ENCODE measurements at places on chromosomes 2 and 18. TPM values are rescaled to one million over a fixed set of nuclear protein-coding genes. Genes with fewer than 3 reads are reported as not detected.

SATB2 gene
- 3.8 TPM for polyA plus RNA-seq

ALLC gene
- polyA plus RNA-seq, result not detected

CGREF1 gene
- polyA plus RNA-seq, result 1.9 TPM

SOX11 gene
- 1.2 TPM for polyA plus RNA-seq

CTAGE1 gene
- polyA plus RNA-seq, result not detected

DNA sequence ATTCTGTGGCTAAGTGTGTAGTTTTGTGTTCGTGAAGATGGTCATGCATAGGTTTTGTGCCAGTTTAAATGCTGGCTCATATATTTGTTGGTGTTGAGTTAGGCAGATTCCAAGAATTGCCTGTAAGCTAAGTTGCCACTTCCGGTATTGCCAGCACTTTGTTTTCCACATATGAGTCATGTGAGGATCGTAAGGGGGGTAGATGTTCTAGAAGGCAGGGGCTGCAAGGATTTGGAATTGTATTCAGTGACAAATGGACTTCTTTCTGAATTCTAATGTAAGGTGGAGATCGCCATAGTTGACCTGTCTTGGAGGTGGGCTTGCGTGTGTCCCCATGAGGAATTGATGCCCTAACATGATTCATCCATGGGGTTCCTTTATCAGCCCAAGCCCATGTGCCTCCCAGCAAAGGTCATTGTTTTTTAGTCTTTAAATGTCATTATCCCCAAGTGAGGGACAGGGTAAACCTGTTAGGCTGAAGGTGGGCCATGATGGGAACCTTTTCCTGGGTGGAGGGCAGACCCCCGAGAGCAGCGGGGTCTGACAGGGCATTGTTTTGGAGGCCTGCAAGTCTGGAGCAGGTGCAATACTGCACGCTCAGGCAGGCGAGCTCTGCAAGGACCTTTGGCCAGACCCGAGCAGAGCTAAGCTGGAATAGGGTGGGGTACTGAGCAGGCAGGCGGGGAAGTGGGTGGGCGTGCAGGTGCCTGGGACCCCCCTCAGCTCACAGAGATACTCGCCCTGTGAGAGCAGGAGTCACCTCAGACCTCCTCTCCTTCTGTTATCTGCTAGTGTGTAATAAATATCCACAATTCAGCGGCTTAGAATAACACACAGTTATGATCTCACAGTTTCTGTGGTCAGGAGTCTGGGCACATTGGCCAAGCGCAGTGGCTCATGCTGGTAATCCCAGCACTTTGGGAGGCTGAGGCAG lies 77.4 kb downstream of the LRRFIP1 start:
- DNase-seq, result peak; percentile 60

DNA sequence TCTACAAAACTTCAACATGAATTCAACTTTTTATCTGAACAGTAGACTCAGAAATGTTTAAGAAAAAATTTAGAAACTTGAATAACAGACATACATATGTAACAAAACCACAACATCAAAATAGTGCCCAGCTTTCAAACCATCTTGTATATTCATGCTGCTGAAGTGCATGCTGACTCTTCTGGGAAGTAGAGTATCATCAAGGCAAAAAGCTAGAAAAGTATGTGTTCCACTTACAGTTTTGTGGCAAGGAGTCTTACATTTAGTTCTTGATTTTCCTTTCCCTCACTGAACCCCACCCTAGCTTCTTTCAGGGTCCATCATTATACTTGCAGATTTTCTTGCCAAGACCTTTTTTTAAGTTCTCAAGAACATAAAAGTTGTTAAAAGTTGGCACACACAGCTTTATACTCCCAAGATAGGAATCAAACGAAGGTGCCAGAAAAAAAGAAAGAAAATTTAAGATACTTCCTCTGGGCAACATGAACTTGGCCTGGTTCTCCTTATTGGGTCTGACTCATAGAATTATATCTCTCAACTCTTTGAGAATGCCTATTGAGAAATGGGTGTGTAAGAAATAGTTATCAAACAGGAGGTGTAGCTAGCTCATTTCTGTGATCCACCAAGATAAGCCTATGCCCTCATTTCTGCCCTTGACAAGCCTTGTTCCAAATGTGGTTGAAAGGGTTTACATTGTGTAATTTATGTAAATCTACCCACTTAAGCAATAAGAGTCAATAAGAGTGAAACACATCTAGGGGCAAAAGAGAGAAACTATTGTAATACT lies 667.6 kb upstream of the ACVR2A start:
- DNase-seq, result peak; percentile 47

- DNase-seq, result peak; percentile 86
Measured at GRCh38 chr2:240232961-240233884, 92.8 kb upstream of the OTOS start.

GRCh38 chr2:233124421-233125080 lies 64.4 kb downstream of the INPP5D start:
- DNase-seq, result no peak

- DNase-seq, result no peak
Measured at GRCh38 chr2:22855761-22856184, 529.2 kb upstream of the KLHL29 start.

DNA sequence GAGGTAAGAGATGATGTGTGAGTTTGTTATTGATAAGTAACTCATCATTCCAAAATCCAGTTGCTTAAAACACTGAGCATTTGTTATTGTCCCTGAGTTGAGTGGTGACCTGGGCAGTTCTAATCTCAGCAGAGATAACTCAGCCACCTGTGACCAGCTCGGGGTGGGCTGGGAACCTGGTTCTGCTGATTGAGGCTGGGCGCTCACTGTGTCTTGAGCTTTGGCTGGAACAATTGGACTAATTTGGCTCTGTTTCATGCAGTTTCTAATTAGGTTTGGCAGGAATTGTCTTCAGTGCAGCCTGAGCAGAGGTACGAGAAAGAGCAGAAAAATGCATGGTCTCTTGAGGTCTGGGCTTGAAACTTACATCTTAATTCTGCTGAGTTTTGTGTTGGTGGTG lies 144.7 kb downstream of the RNF144A start:
- DNase-seq, result no peak

- no peak for DNase-seq
Measured at GRCh38 chr2:36427790-36428243, 72.2 kb downstream of the CRIM1 start.

- no peak for DNase-seq
Measured at GRCh38 chr2:72956050-72956395, 38.7 kb downstream of the EMX1 start.

GRCh38 chr2:62145478-62146100 lies 50.3 kb upstream of the B3GNT2 start:
- DNase-seq, result no peak

DNA sequence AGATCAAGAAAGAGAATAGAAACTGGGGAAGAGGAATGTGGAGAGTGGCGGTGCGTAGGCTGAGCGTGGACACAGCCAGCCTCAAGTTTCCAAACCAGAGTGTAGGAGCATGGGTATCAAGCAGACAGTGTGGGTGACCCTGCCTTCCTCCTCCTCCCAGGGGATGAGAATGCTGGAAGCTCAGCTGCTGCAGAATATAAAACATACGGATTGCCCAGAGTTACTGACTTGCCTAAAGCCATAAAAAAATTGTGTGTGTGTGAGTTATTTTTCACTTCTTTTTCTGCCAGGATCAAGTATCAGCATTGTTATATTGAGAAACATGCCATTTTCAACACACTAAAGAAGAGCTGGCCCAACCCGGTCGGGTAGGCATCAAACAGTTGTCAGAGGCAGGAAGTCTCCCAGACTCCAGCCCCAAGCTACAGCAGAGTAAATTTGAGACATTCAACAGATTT lies 333.3 kb upstream of the ACVR2A start:
- peak; percentile 36 for DNase-seq

GRCh38 chr2:95007031-95007609 lies 18.4 kb upstream of the MAL start:
- DNase-seq, result no peak

DNA sequence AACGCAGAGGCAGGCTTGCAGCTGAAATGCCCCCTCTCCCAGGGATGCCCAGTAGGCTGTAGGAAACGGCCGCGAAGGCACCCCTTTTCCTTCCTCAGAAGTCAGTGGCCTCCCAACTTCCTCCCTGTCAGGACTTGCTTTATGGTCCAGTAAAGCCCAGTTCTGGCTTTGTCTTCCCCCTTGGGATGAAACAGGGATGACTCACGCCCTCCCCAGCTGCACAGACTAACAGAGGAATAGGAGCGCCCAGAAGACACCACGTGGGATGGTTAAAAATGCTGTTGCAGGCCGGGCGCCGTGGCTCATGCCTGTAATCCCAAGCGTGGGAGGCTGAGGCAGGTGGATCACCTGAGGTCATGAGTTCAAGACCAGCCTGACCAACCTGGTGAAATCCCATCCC lies 6.9 kb downstream of the CREG2 start:
- DNase-seq, result peak; percentile 53

DNA sequence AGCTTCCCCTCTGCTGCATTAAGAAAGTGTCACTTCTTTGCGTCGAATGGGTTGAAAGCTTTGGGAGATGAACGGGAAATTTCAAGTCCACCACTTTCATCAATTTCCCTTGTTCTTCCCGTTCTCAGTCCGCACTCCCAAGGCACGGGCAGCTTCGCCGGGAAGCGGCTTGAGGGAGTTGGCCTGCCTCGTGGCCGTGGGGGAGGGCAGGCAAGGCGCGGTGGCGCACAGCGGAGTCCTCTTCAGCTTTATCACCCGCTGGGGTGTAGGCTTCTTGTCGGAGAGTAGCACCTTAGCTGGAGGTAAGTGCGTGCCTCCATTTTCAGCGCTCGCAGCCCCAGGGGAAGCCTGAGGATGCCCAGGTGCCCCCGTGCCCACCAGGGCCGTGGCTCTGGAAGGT lies 19.9 kb downstream of the KCTD18 start:
- no peak for DNase-seq

DNA sequence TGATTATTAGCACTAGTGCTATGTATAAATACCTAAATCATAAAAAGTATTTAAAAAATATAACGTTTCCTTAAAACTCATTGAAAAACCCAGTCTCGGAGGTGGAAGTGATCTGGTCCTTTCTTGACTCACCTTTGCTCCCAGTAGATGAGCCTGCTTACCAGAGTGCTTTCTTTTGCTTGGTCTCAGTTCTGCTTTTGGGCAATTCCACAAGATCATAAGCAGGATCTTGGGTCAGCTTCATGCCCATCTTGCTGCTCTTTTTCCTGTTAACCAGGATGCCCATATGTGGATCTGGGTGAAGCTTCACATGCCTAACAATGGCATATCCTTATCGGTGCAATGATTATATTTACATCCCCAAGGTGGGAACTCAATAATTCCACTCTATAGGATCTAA lies 332.1 kb upstream of the FAM98A start:
- no peak for DNase-seq

- DNase-seq, result peak; percentile 93
Measured at GRCh38 chr2:230974096-230974913, 21.6 kb upstream of the SPATA3 start.

- DNase-seq, result no peak
Measured at GRCh38 chr2:109124982-109125592, 3.9 kb upstream of the SH3RF3 start.

DNA sequence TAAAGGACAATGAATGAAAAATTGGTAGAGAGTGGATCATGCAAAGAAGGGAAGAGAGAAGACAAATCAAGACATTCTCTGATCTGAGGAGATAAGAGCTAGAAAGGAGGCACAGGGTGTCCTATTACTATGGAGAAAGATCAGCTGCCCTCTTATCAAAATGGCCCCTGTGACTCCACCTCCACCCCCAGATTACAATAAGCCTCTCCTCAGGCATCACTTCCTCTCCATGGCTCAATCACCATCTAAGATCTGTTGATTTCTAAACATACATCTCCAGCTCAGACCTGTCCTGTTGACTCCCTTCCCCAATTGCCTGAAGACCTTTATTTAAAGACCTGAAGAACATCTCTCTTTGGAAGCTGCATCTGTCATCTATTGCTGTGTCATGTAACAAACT lies 43.2 kb downstream of the SP100 start:
- DNase-seq, result no peak

DNA sequence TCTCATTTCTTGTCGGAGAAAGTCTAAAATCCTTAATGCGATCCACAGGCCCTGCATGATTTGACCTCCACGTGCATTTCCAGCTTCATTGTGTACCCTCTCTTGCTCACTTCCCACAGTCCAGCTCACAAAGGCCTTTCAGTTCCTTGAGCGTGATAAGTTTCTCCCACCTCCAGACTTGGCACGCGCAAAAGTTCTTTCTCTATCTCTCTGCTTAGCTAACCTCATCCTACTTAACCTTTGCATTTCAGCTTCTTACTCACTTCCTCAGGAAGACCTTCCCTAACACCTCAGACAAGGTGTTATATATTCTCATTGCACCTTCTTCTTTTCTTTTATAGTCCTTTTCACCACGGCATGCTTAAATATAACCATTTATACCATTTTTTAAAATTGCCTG lies 124.8 kb upstream of the XPO1 start:
- peak; percentile 6 for DNase-seq

GRCh38 chr2:206558492-206558891 lies 83.8 kb upstream of the FAM237A start:
- DNase-seq, result peak; percentile 44

DNA sequence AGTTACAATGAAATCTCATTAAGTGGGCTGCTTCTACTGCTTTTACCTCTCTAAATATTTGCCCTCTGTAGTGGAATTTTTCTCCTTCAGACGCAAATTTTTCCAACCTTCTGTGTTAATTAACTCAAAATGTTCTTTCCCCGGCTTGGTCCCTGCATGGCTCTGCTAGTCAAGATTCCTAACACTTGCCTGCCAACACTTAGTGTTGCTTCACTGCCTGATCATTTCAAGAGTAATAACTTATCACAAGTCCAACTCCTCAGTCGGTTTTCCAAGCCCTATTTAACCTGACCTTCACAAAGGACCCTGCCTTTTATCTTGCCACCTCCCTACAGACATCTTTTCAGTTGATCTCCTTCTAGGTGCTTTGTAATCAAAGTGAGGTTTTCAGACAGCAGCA lies 142.7 kb downstream of the HRH4 start:
- DNase-seq, result no peak

DNA sequence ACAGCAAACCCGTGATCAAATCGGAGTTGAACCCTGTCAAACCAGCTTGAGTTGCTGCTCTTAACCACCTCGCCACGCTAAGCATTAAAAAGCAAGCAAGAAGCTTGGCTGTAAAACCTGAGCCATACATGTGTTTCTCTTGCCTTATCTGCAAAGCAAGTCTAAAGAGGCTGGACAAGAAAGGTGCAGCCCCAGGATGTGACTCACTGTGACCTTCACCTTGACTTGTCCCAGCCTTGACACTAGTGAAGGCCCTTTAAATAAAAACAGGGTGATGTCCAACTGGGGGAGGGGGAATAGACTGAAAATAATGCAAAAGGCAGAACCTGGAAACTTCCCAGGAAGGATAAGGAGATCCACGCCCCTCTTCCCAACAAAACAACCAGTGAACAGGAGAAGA lies 127.6 kb upstream of the NPAS2 start:
- DNase-seq, result no peak

DNA sequence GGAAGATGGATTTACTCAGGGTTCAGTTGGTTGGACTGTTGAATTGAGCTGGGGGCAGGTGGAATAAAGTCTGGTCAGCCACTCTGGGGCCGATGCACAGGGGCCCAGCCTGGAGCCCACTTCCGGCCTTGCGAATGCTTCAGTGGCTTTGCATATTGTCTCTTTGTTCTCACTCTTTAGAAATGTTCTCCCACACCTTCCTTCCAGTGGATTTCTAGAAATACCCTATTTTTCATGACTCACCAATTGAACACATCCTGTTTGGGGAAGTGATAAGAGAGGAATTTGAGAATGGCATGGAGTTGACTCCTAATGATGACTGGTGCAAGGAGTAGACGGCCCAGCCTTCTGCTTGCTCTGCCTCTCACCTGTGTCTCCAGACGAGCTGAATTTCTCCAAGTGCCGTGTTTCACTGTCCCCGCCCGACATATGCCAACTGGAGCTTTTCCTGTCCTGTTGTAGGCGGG lies 28.1 kb downstream of the ASAP2 start:
- peak; percentile 71 for DNase-seq

GRCh38 chr2:218834685-218835084 lies 3.1 kb upstream of the PRKAG3 start:
- no peak for DNase-seq

GRCh38 chr2:120570546-120570945 lies 165.1 kb upstream of the GLI2 start:
- no peak for DNase-seq
